Thoracic aorta (tissue), 2 donors: ENCODE measurements at places on chromosomes 7 and 10. TPM values are rescaled to one million over a fixed set of nuclear protein-coding genes. Genes with fewer than 3 reads are reported as not detected.

GRCh38 chr7:51019191-51019844, 236.6 kb upstream of the GRB10 start:
- no peaks in the 10 kb centered on the region for H3K27me3 ChIP-seq
- H3K4me1 ChIP-seq, result no peaks in the 10 kb centered on the region
- no peak overlapping the region for H3K27ac ChIP-seq
- H3K36me3 ChIP-seq, result no peaks in the 10 kb centered on the region
- DNase-seq, result no peak
- H3K4me3 ChIP-seq, result no peak overlapping the region

DNA sequence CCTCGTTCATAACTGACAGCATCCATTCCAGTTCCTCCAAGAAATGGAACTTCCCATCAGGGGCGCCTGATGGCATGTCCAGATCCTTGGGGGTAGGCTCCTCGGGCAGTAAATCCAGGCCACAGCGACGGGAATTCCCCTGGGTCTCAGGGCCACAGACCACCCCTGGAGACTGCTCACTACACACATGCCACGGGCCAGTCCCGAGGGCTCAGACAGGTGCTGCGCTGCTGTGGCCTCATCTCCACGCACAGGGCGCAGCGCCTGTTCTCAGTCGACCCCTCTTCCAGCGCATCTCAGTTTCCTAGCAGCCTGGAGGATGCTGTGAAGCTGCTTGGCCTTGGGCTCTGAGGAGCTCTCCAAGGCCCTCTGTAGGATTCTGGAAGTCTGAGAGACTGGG, 473.5 kb upstream of the FOXK1 start:
- H3K27ac ChIP-seq, result no peak overlapping the region
- DNase-seq, result no peak
- no peaks in the 10 kb centered on the region for H3K4me1 ChIP-seq
- H3K27me3 ChIP-seq, result no peaks in the 10 kb centered on the region
- no peak overlapping the region for H3K4me3 ChIP-seq
- H3K36me3 ChIP-seq, result peaks cover 17% of the 10 kb centered on the region

- H3K4me3 ChIP-seq, result no peak overlapping the region
- no peak for DNase-seq
- H3K36me3 ChIP-seq, result no peaks in the 10 kb centered on the region
- H3K4me1 ChIP-seq, result peaks cover 9% of the 10 kb centered on the region
- H3K27me3 ChIP-seq, result no peaks in the 10 kb centered on the region
Observed at GRCh38 chr7:131302876-131303707, 24.6 kb upstream of the MKLN1 start.

DNA sequence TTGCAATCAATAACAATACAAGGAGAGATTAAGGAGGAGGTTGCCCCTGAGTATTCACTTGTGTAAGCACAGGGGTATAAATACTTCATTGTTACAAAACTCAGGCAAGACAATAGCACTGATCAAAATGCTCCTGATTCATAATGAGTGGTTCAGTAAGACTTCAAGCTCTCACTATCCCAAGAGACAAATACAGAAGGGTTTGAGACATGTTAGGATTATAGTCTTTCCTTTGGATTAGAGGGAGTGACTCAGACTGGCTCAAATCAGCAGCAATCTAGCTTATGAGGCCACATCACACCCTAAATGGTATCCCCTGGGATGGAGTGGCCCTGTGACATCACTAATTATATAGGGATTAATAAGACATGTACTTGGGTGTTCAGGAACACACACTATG, 167.2 kb upstream of the HGF start:
- H3K4me1 ChIP-seq, result no peaks in the 10 kb centered on the region
- H3K27me3 ChIP-seq, result no peaks in the 10 kb centered on the region
- H3K27ac ChIP-seq, result no peak overlapping the region
- DNase-seq, result no peak
- H3K4me3 ChIP-seq, result no peak overlapping the region
- H3K36me3 ChIP-seq, result no peaks in the 10 kb centered on the region

GRCh38 chr10:113027230-113027573, 77.2 kb downstream of the TCF7L2 start:
- no peaks in the 10 kb centered on the region for H3K27me3 ChIP-seq
- DNase-seq, result no peak
- no peaks in the 10 kb centered on the region for H3K36me3 ChIP-seq
- H3K4me1 ChIP-seq, result peaks cover 71% of the 10 kb centered on the region

DNA sequence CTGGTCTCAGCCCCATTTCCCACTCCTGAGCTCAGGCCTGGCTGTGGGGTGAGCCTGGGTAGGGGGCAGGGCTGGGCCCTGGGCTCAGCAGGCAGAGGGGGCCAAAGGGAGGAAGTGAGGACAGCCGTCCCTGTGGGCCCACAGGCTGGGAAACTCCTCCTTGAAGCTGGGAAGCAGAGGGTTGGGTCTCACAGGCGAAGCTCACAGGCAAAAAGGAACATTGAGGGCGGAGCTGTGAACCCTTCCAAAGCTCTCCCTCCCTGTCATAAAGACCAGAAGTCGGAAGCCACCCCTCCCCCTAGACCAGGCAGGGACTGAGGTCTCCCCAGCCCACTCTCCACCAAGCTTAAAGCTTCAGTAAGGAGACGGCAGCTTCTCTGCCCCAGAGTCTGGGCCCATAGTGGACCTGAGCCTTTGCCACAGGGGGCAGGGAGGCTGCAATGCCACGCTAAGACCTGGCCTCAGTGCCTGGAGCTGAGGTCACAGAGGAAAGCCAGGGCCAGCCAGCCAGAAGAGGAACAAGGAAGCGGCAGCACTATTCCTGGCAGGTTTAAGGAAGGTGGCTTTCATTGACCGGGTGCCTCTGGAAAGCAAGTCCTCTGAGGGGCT, 1.0 kb upstream of the KCP start:
- H3K27me3 ChIP-seq, result no peaks in the 10 kb centered on the region
- H3K4me3 ChIP-seq, result no peak overlapping the region
- no peak for DNase-seq
- peaks cover 18% of the 10 kb centered on the region for H3K4me1 ChIP-seq

The MKX gene
- 2.7 TPM for total RNA-seq

The SOSTDC1 gene
- 0.63 TPM for total RNA-seq
